Amniotic epithelial cell (primary cell): ENCODE measurements at places on chromosomes 16 and 17.

GRCh38 chr16:3148256-3149192 lies 13.7 kb downstream of the ZNF213 start:
- DNase-seq, result no peak

DNA sequence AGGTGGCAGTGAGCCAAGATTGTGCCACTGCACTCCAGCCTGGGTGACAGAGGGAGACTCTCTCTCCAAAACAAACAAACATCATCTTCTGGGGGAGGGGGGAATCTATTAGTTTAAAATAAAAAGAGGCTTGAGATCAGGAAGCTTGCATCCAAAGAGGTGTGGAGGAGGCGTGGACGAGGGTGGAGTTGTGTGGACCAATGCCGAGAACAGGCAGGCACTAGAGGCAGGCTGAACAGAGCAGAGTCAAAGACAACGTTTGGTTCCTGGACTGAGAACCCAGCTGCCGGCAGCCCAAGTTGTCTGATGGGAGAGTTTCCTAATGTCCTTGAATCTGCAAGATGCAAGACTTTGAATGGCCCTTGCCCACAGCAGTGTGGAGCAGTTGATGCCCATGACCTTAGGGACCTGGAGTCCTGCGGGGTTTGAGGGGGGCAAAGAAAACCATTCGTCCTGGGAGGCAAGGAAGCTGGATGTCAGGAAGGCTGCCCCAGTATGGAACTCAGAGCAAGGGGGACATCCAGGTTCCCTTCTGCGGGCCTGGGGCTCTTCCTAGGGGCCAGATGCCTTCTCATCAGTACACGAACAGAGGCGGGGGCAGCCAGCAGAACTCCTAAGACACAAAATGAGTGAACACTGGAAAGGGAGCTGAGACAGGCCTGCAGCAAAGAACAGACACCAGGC lies 9.2 kb downstream of the TBC1D16 start:
- peak; percentile 7 for DNase-seq

- no peak for DNase-seq
Measured at GRCh38 chr16:80741724-80742123, 62.7 kb downstream of the CDYL2 start.

DNA sequence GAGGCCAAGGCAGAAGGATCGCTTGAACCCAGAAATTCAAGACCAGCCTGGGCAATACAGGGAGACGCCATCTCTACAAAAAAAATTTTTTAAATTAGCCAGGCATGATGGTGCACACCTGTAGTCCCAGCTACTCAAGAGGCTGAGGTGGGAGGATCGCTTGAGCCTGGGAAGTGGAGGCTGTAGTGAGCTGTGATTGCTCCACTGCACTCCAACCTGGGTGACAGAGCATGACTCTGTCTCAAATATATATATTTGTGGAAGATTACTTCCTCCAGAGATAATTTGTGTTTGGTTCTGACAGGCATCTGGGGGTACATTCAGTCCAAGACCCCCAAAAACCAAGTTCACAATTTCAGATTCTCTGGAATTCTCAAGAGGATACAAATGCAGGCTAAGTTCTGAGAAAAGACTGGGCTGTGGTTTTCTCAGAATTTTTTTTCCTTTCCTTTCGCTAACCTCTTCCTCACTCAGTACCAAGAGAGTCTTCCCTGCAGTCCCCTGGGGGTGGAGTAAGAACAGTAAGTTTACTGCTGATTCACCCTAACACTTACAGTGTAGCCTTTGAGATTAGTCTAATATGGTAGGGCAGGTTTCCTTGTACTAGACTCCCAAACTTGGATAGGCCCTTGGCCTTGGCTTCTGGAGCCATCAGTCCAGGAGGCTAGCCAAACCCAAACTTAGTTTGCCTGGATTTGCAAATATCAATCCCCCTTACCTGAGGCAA lies 15.1 kb downstream of the GSDMB start:
- DNase-seq, result peak; percentile 16

GRCh38 chr17:41659427-41660212 lies 29.1 kb upstream of the EIF1 start:
- peak; percentile 44 for DNase-seq

- no peak for DNase-seq
Measured at GRCh38 chr17:52606590-52606989, 448.1 kb upstream of the CA10 start.

DNA sequence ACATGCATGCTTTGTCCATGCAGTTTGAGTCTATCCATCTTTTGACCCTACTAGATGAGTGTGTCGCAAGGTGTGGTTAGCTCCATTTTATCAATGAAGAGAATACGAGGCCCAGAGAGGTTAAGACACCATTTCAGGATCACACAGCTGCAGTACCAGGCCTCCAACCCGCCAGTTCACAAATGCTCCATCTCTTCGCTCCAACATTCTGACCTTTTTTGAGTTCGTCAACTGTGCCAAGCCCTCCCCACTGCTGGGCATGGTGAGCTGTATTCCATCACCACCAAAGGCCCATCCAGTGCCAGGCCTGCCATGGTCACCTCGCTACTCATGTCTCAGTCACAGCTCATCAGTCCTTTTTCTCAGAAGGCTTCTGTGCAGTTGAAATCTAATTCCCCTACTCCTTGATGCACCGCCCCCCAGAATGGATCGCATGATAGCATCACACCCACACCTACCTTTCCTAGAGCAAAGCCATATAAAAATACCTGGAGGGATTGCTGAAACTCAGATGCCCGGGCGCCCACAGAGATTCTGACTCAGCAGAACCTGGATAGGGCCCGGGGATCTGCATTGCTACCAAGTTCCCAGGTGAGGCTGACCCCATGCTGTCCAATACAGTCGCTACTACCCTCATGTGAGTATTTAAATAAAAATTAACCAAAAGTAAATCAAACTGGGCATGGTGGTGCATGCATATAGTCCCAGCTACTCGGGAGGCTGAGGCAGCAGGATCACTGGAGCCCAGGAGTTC lies 38.0 kb downstream of the ZNF423 start:
- no peak for DNase-seq

GRCh38 chr17:28973425-28973824 lies 22.1 kb upstream of the PHF12 start:
- peak; percentile 68 for DNase-seq

DNA sequence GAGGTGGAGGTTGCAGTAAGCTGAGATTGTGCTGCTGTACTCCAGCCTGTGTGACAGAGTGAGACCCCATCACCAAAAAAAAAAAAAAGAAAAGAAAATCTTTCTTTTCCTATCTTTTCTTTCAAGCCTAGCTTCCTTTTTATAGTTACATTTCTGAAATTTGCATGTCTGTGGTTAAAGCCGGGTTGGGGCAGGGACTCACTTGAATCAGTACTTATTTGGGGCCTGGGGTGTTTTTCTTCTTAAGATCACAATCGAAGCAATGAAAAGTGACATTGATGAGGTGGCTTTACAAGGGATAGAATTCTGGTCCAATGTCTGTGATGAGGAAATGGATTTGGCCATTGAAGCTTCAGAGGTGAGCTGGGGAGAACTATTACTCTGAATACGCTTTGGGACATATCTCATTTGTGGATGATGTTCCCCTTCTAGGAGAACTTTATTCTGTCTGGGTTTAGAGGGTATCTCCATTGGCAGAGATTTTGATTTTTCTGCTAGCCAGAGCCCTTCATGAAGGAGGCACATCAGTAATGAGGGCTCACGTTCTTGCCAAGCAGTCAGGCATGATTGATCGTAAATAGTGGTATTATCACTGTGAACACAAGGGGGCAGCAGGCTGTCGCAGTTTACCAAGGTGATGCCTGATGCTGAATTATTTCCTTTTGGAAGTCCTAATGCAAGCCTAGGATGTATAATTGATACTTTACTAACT lies 14.3 kb downstream of the KPNB1 start:
- DNase-seq, result peak; percentile 59

DNA sequence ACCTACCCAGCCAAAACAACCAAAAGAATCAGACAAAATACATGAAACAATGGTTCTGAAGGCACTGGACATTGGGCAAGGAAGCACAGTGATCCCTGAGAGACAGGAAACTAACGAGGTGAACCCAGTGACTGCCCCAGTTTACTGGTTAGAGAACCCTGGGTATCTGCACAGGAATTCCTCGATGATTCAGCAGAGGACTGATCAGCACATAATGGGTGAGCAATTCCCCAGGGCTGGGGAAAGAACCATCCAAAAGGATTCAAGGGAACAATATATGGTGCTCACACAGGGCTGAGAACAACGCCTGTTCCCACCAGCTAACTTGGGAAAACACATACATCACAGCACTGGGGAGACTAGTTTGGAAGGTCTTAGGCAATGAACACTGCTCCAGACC lies 167.2 kb downstream of the PARN start:
- peak; percentile 43 for DNase-seq

- DNase-seq, result no peak
Measured at GRCh38 chr16:11213373-11213772, 42.6 kb downstream of the SOCS1 start.

- DNase-seq, result no peak
Measured at GRCh38 chr17:31446195-31446967, 54.9 kb downstream of the RAB11FIP4 start.

DNA sequence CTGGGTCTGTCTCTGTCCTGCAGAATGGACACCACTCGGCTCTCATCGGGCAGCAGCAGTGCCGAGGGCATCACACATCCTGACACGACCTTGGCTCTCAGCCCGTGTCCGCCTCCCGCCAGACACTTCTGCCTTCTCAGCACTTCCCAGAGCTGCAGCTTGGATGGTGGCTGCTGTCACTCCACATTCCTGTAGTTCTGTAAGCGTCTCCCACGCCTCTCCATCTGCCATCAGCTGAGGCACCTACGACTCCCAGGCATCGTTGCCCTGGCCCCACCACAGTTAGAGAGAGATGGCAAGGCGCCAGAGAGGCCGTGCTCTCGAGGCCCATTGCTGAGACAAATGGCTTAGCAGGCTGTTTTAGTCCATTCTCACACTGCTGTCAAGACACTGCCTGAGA lies 195.9 kb upstream of the CHMP6 start:
- no peak for DNase-seq

DNA sequence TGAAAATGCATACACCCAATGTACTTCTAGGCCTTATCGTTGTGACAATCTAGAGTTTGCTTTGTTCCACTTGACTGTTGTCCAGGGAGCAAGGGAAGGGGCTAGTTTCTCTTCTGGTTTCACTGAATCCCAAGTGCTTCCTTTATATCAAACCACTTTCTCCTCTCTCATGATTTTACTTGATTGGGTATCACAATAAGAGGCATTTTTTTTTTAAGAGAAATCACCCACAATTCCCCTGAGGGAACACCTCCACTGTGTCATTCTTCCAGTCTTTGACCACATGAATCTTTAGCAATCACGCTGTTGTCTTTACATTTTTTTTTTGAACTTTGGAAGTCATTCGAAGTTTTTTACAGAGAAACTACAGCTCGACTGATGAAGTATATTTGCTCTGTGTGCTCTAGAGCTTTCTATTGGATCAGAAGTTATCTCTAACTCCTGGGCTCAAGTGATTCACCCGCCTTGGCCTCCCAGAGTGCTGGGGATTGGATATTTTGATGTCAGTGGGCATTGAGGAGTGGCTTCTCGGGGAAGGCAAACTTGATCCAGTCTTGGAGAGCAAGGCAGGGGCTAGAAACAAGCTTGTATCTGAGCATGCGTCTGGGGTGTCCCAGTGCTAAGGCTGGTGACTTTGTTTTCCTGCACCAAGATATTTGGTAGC lies 3.0 kb downstream of the CDH1 start:
- peak; percentile 58 for DNase-seq

GRCh38 chr16:78638371-78638770 lies 538.9 kb downstream of the WWOX start:
- DNase-seq, result no peak

DNA sequence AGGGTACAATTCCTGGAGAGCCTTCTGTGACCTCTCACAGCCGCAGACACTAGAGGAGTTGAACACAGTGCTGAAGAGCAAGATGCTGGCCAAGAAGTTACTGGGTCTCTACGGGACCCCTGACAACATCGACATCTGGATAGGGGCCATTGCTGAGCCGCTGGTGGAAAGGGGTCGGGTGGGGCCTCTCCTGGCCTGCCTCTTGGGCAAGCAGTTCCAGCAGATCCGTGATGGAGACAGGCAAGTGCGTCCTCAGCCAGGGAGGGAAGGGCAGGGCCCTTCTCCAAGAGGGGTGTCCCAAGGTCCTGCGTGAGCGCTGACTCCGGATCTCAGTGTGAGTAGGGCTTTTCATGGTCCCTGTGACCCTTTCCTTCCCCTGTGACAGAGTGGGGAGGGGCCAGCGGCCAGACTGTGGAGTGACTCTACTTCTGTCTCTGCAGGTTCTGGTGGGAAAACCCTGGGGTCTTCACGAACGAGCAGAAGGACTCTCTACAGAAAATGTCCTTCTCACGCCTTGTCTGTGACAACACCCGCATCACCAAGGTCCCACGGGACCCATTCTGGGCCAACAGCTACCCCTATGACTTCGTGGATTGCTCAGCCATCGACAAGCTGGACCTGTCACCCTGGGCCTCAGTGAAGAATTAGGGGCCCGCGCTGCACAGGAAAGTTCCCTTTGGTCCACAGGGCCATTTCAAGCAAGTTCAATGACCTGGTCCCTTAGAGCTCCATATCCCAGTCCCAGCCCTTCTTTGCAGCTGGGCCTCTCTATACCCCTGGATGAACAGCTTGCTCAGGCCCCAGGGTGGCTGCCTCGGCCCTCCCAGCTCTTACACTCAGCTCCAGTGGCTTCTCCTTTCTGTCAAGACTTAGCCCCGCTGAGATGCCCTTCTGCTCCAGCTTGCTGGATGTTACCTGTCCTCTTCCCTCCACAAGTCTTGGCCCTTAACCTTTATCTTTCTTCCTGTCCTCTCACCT lies 13.1 kb downstream of the MPO start:
- no peak for DNase-seq
